Vagina (tissue), 2 donors: ENCODE measurements at places on chromosomes 16 and 17.
A peak's percentile ranks its signal among the peaks of the same experiment; 100 is the strongest.

- DNase-seq: peak; percentile 93
These were observed at the start of gene AARSD1 for GRCh38 chr17:42964161-42964932. TSS of gene AARSD1 (minus strand) at chr17:42964454. CDS start at chr17:42964440, 14 bp downstream.

DNA sequence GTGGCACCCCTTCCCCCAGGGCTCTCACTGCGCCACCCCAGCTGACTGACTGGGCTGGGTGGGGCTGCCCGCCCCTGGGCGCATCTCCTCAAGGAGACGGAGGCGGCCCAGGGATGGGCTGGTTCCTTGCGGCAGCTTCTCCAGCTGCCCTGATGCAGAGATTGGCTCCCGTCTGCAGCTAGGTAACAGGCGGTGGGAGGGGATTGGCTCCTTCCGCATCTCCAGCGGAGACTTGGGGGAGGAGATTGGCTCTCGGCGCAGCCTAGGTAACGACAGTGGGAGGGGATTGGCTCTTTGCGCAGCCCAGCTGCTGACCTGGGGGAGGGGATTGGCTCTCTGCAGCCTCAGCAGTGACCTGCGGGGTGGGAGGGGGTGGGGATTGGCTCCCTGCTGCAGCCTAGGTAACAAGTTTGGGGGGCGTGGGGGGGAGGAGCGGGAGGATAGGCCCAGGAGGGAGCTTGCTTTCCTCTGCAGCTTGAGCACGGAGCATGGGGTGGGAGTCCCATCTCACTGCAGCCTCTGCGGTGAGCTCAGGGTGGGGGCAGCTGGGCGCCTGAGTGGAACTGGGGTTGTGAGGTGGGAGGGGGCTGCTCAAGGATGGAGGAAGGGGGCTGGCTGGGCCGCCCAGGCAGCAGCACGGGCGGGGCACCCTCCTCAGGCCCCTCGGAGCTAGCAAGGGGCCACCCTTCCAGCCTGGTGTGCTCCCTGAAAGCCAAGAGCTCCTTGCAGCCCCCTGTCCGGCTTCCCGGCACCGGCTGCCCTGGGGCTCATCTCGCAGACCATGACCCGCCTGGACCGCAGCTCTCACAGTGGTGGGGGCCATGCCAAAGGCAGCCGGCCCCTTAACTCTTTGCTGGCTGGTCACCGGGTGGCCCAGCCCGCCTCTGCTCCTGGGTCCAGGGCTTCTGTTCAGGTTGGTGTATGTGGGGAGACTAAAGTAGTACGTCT, 6.4 kb downstream of the NFE2L1 start:
- no peak for DNase-seq

GRCh38 chr17:31488264-31488981, 96.9 kb downstream of the RAB11FIP4 start:
- no peak for DNase-seq

- DNase-seq: no peak
These were observed 174.0 kb upstream of the CIBAR2 start for GRCh38 chr16:85286066-85286831.

GRCh38 chr17:58324409-58325288, 3.9 kb downstream of the TSPOAP1 start:
- no peak for DNase-seq

GRCh38 chr17:35523296-35523695, 14.2 kb downstream of the SLFN12L start:
- no peak for DNase-seq

DNA sequence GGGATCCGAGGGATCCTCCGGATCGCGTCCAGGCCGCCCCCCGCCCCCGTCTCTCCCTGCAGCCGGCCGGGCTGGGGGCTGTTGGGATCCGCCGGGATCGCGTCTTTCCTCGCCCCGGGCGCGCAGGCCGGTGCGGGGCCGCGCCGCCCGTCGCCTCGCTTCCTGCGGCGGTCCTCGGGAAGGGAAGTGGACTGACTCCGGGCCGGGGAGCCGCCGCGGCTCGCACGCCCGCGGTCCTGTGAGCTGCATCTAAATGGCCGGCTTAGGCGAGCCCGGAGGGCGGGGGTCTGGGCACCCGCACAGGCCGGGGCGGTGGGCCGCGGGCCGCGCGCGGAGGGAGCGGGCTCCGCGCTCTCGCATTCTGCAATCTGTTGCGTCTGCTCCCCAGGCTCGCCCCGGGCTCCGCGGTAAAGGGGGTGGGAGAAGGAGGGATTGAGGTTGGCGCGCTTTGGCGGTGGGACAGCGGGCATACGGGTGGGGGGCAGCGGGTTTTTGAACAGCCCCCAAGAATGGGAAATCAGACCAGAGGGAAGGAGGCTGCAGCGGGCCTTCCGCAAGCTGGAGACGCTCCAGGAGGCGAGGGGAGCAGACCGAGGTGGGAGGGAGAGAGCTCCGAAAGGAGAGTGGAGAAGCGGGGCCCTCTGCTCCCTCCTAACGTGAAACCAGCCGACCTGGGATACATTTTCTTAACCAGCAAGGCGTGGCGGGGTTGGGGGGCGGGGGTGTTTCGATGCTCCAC, 2.2 kb downstream of the TMEM132E start:
- DNase-seq: no peak

GRCh38 chr16:27699540-27699939, 149.6 kb downstream of the KATNIP start:
- DNase-seq: no peak

- DNase-seq: no peak
These were observed 4.4 kb upstream of the ARMC7 start for GRCh38 chr17:75105126-75106080.

DNA sequence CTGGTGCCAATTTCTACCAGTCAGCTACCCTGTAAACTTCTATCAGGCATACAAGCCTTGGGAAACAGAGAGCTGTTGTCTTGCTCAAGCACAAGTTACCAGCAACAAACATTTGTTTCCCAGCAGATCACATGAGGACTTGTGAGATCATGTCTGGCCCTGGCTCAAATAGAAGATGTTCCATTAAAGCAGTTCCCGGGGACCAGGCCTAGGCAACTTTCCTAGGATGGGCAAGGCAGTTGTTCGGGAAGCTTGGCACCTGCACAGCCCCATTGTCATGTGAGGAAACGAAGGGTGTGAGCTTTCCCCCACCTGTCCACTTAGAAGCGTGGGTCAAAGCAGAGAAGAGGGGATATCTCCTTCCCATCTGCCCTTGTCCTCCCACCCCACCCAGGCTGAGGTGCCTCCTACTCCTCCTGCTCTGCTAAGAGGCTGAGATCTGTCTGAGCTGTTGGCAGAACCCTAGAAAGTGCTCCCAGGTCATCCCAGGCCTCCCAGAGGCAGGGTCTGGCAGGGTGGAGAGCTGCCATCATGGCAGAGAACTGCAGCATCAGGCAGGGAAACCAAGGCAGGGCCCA, 11.2 kb upstream of the SLC47A2 start:
- DNase-seq: no peak

- DNase-seq: no peak
These were observed 76.0 kb downstream of the CMIP start for GRCh38 chr16:81520560-81521135.

GRCh38 chr16:70676675-70677498, 9.0 kb downstream of the MTSS2 start:
- no peak for DNase-seq

GRCh38 chr16:180101-180675, at the start of gene HBQ1:
TSS of gene HBQ1 (plus strand) at chr16:180459. CDS start at chr16:180487, 28 bp downstream.
- DNase-seq: no peak

DNA sequence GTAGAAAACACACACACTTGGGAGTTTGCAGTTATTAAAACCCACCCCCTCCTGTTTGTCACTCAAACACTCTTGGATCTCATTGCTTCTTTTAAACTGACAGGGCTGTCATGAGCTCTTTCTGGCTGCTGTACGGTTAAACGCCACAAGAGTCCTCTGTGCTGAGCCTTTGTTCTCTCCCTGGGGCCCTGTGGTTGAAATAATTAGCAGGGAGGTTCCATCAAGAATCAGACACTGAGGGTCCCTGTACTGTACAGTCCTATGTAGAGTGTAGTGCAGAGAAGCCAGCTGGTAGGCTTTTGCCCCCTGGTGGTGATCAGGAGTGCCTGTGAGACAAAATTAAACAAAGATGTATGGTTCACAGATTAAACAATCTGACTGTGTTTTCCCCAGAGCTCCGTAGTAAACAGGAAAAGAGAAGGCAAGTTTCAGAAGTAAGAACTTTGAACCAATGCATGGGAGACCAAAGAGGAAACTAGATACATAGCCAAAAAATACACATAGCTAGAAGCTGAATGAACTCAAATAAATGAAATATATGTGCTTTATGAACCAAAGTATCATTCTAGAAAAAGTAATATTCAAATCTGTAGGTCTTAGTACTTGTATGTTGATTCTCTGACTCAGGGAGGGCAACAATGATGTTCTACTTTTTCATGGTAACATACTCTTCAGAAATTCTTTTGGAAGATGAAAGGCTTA, 1.4 kb upstream of the SSH2 start:
- no peak for DNase-seq

DNA sequence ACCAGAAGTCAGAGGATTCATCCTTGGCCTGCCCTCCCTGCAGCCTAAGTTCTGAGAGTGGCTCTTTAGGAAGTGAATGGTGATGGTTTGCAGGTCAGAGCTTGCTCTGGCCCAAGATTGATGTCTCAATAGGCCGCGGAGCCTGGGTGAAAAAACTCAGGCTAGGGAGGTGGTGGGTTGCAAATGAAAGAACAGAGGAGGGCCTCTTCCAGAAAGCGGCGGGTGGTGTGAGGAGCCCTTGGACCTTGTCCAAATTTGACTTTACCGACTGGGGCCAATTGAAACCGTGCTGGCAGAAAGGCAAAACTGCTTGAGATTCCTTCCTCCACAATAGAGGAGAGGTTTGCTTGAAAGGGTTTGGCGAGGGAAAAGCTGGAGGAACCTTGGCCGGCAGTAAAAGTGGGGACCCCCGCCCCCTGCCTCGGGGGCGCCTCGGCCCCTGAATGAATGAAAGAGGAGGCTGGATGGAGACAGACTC, 331.3 kb downstream of the SEC14L1 start:
- no peak for DNase-seq

GRCh38 chr17:37820313-37820994, 75.6 kb upstream of the HNF1B start:
- DNase-seq: no peak
